Memory B cell (primary cell): ENCODE measurements at places on chromosomes 7 and 10.

DNA sequence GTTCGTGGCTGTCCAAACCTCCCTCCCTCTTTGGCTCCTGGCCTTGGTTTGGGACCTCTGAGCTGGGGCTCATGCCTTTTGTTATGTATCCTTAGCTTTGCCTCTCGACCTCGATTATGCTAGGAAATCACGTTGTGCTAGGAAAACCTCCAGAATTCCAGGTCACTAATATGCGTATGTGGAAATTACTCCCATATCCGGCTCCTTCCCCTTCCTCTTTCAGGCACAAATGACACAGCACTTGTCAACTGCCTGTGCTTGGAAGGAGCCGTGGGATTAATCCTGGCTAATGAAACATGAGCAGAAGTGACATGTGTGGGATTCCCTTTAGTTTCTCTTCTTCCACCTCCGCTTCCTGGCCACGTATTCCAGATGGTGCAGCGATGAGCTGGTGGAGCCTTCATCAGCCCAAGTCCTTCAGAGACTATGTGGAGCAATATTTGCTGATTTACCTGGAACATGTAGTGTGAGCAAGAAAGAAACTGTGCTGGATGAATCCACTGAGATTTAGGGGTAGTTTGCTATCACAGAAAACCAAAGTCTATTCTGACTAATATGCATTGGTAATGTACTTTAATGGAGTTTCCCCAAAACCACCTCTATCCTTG, 149.2 kb downstream of the REEP3 start:
- no peak for DNase-seq

- no peak for DNase-seq
These were observed 3.1 kb upstream of the ANTXRL start for GRCh38 chr10:46283580-46284285.

- DNase-seq, result no peak
These were observed 82.6 kb downstream of the PTPRE start for GRCh38 chr10:127989481-127990012.

DNA sequence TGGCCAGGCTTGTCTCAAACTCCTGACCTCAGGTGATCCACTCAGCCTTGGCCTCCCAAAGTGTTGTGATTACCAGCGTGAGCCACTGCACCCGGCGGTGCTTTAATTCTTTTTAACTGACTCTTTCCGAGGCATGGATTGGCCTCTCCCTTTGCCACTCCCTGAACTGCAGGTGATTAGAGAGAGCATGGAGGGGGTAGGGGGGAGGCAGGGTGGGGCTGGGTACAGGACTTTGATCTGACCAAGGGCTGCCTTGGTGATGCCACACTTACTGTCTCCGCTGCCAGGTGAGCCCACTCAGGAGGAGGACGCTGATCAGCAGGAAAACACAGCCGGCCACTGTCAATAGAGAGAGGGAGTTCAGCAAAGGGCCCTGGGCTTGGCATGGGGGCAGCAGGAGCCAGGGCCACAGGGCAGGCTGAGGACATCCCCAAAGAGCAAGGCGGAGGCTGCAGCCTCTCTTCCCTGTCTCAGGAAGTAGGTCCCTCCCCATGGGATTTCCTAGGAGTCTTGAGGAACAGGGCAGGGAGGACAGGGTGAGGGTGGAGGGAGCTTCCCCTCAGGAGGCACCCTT, 40.5 kb upstream of the IL15RA start:
- no peak for DNase-seq

- DNase-seq, result no peak
These were observed 34.1 kb upstream of the NKX6-2 start for GRCh38 chr10:132820056-132820455.

- DNase-seq, result no peak
These were observed 82.2 kb downstream of the SLC16A9 start for GRCh38 chr10:59627366-59628018.

- DNase-seq, result no peak
These were observed 5.3 kb downstream of the ZNF488 start for GRCh38 chr10:47378606-47379444.

- no peak for DNase-seq
These were observed 6.9 kb downstream of the CHPF2 start for GRCh38 chr7:151238924-151239836.
